ENCODE measurements at places on chromosomes 4 and X. TPM values are rescaled to one million over a fixed set of nuclear protein-coding genes. Genes with fewer than 3 reads are reported as not detected.
A peak's percentile ranks its signal among the peaks of the same experiment; 100 is the strongest.

Gene ATP6AP1
- total RNA-seq = 105 TPM

GRCh38 chrX:22135994-22136684 lies 104.0 kb downstream of the PHEX start:
- no peaks in the 10 kb centered on the region for H3K27me3 ChIP-seq
- H3K27ac ChIP-seq = peak overlapping the region; percentile 97
- H3K36me3 ChIP-seq = no peaks in the 10 kb centered on the region
- H3K4me3 ChIP-seq = peak overlapping the region; percentile 58
- peaks cover 17% of the 10 kb centered on the region for H3K4me1 ChIP-seq
- no peak for DNase-seq

Gene CAPN6
- total RNA-seq = 7.8 TPM

GRCh38 chr4:123787512-123788080 lies 391.0 kb downstream of the SPRY1 start:
- H3K36me3 ChIP-seq = no peaks in the 10 kb centered on the region
- H3K27ac ChIP-seq = no peak overlapping the region
- peaks cover 11% of the 10 kb centered on the region for H3K4me1 ChIP-seq

DNA sequence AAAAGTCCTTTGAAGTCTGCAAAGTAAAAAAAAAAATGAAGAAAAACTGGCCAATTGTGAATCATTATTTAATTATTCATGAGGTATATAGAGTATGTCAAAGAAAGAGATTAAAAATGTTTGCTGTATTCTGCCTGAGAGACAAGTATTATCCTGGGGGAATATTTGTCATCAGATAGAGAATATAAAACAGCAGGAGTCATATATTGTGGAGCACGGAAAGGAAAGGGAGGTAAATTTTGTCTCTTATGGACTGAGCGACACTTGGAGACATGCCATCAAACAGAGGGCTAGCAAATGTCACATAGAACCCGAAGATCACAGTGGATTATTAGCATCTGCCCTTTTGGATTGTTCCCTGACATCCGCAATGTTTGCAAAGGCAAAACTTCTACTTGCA lies 39.2 kb upstream of the FAT1 start:
- no peak for DNase-seq
- H3K4me1 ChIP-seq = peaks cover 17% of the 10 kb centered on the region
- H3K27ac ChIP-seq = no peak overlapping the region
- H3K36me3 ChIP-seq = peaks cover 3% of the 10 kb centered on the region
- no peak overlapping the region for H3K4me3 ChIP-seq

Gene USP51
- total RNA-seq = 3.5 TPM

DNA sequence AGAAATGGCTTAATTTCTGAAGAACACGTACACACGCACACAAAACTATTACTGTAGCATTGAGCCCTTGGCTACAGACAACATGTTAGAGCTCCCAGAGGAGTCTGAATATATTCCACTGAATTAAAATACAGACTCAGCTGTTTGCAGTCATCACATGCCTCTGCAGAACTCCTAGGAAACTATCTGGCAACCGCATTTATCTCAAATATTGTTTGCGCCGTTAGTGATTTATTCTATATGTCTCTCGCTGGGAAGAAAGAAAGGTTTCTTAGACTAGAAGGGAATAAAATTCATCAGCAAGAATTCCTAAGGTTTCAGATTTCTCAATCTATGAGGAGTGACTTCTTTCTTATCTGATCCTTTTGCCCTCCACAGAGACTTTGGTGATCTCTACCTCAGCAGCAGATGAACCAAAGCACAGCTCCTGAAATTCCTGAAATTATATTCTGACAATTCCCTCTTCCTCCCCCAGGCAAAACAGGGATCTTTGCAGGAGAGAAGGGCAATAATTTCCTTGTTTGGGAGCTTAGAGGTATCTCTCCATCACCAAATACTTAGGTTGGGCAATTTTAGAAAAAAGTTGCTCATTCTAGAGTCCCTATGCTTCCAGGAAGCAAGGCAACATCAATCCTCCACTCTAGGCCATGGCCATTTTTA lies 199.2 kb downstream of the APBB2 start:
- H3K27me3 ChIP-seq = no peaks in the 10 kb centered on the region
- no peak for DNase-seq
- H3K27ac ChIP-seq = peak overlapping the region; percentile 3
- peaks cover 18% of the 10 kb centered on the region for H3K4me1 ChIP-seq
- peaks cover 6% of the 10 kb centered on the region for H3K36me3 ChIP-seq

DNA sequence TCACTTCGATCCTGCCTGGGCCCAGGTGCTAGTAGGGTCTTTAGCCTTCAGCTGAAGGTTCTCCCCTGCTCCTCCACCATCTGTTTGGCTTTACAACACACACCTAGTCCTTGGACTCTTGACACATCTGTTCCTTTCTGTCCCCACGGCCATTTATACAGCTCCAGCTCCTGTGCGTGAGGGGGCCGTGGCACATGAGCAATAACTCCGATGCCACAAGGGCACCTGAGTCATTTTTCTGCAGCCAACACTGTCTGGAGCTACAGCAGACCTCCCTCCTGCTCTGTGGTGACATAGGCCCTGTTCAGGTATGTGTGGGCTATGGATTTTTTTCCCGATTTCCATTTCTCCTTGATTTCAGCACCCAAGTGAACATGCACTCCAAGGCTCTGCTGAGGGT lies 44.7 kb upstream of the BCOR start:
- H3K4me1 ChIP-seq = peaks cover 10% of the 10 kb centered on the region
- H3K36me3 ChIP-seq = peaks cover 3% of the 10 kb centered on the region
- no peak overlapping the region for H3K4me3 ChIP-seq
- no peak for DNase-seq

Measured in type B pancreatic cell (in vitro differentiated cells).